ENCODE measurements at places on chromosomes 16 and 17.

DNA sequence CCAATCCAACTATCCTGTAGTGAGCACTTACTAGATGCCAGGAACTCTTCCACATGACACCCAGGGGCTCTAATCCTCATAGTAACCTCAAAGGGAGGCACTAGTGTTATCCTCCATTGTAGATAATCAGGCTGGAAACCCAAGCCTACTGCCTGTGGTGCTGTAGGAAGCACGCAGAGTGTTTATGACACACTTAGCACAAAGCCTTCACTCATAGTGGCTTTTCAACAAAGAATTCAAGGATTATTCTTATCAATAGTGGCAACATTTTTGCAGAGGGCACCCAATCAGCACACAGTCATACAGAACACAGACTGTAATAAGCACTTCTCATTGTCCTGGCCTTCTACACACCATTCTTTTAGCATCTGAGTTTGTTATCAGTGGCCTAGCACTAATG, 18.5 kb upstream of the SOX9 start:
- DNase-seq = no peak

GRCh38 chr16:14418795-14419225, 211.2 kb downstream of the PARN start:
- DNase-seq = no peak

GRCh38 chr17:4715063-4715744, 4.8 kb downstream of the ARRB2 start:
- DNase-seq = no peak

DNA sequence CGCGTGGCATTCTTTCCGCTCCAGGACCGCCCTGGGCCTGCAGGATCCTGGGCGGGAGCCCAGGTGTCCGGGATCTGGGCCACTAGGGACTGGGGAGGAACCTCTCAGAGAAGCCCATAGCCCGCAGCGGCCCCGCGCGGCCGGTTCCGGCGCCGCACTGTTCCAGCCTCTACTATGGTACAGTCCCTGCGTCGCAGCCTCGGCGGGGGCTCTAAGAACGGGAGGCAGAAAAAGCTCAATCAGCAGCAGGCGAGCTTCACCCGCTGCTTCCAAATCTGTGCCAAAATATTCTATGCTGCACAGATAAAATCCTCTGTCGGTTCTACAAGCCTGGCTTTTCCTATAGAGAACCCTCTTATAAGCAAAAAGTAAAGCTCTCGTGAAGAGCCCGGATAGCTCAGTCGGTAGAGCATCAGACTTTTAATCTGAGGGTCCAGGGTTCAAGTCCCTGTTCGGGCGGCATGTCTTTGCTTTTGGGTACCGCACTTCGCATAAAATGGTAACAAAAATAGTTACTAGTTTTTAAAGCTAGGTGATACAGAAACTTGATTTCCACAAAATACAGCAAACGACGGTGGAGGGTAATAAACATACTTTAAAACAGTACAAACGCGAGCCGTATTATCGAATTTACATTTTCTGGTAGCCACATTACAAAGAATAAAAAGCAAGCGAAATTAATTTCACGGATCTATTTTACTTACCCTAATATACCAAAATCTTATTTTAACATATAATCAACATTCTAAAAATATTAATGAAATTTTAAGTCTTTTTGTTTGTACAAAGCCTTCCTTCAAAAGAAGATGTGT, 661 bp upstream of the ALOXE3 start:
- peak; percentile 81 for DNase-seq

DNA sequence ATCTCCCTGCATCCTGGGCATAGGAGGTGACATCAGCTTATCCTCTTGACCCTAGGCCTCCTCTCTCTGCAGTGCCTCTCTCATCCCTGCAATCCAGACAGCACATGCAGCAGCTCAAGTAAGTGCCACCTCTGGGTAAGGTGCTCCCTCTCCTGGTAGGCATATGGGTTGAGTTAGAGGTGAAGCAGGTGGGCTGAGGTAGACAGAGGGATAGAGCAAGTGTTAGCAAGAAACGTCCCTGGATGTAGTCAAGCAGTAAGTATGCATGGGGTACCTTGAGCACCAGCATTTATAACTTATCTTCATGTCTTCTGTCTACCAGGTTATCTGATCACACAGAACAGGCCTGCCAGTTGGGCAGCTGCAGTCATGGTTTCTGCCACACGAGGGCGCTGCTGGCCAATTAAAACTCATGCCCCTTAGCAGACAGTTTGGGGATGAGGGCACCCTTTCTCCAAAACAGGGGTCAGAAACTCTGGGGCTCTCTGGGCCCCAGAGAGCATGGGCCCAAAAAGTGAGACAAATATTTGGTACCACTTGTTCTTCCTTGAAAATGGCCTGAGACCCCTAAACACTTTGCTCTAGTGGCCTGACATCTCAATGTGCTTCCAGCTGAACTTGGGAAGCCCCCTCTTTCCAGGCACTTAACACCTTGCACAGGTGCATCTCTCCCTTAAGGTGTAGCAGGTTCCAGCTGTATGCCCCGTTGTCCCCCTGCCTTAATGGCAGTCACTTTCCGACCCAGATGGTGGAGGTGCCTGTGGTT, 59.8 kb downstream of the NEUROD2 start:
- DNase-seq = peak; percentile 65

DNA sequence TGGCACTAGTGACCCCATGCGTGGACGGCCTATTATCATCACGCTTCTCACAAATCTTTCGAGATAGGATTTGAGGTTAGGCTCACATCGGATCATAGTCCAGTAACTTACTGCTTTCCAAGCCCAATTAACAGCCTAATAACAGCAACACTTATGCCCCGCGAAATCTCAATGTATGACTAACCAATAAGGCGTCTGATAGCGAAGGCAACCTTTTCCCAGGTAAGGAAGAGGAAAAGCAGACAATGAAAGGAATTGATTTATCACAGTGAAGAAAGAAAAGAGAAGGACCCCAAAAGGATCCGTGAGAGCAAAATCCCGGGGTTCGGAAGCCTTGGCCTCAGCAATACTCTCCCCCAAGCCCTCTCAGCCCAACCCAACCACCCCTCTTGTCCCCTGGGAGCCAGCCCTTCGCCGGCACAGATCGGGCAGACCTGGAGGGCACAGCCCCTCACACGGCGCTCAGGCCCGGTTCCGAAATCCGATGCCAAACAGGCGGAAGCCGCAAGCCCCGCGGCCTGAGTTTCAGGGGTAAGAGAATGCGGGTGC, 534 bp downstream of the GPATCH8 start:
- DNase-seq = no peak

- DNase-seq = no peak
Observed at GRCh38 chr16:31136287-31136662, 748 bp upstream of the PRSS8 start.

DNA sequence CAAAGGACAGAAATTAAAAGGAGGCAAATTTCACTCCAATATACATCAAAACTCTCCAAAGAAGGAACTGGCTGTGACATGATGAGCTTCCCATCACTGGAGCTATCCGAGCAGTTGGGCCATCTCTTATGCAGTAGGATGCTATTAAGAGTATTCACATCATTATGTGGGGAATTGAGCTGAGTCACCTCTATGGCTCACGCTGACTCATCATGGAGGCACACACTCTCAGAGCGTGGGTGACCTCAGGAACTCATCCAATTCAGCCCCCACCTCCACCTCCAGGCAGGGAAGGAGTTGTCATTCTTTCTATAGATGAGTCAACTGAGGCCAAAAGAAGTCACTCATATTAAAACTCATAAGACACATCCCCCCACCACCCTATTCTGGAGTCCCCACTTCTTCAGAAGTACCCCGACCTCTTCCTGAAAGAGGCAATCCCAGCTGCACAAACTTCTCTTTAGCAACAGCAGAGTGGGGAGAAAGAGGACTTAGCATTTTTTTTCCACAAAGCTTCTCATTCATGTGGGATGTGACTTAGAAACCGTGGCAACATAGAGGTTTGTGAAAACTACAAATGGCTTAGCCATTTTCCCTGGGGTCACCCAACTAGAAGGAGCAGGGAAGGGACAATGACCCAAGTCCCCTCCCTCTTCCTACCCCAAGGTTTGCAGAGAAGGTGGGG, 32.5 kb downstream of the ABCC12 start:
- DNase-seq = no peak

- no peak for DNase-seq
Observed at GRCh38 chr16:28062847-28063521, 530 bp downstream of the GSG1L start.
